ENCODE measurements at places on chromosomes 4 and X.

GRCh38 chr4:184850431-184851199 is 24.8 kb upstream of the ACSL1 start:
- no peak for DNase-seq

DNA sequence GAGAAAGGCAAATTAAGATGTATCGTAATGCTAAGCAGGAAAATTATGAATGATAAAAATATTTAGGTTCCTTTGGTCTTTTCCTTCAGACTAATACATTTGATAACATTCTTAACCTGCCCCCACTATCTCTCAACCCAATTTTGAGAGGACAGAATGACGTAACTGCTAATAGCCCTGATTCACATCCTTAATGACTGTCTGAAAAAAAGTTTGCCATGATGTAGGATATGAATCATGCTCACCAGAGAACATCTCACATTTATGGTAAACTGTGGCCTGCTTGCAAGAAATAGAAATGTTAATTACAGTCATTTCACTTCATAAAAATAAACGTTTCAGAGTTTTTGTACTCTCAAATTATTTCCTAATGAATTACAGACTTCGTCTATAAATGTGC is 128.0 kb upstream of the VEGFC start:
- no peak for DNase-seq

- DNase-seq: no peak
Observed at GRCh38 chrX:40004921-40005291, 92.9 kb downstream of the BCOR start.

- no peak for DNase-seq
Observed at GRCh38 chr4:4721636-4722035, 137.8 kb upstream of the MSX1 start.

- no peak for DNase-seq
Observed at GRCh38 chr4:26884486-26884988, 23.9 kb downstream of the STIM2 start.

GRCh38 chrX:10420134-10420533 is 200.3 kb downstream of the MID1 start:
- no peak for DNase-seq

DNA sequence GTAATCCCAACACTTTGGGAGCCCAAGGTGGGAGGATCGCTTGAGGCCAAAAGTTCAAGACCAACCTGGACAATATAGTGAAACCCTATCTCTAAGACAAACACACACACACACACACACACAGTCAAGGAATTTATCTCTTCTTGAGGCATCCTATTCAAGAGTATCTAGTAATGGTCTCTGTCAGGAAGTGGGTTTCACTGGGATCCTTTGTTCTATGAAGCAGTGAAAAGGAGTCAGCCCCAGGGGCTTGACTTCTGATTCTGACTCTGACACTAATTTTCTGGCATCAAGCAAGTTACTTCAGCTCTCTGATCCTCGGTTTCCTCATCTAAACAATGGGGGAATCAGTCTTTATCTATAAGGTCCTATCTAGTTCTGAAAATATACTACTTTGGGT is 34.8 kb downstream of the UTP14A start:
- DNase-seq: no peak

DNA sequence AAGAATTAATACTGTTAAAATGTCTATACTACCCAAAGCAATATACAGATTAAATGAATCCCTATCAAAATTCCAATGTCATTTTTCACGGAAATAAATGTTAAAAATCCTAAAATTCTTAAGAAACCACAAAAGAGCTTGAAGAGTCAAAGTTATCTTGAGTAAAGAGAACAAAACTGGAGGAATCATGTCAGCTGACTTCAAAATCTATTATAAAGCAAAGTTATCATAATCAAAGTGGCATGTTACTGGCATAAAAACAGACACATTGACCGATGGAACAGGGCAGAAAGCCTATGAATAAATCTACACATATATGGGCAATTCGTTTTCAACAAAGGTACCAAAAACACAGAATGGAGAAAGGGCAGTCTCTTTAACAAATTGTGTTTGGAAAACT is 579.0 kb downstream of the INPP4B start:
- no peak for DNase-seq

- no peak for DNase-seq
Observed at GRCh38 chrX:154548028-154548316, 552 bp downstream of the IKBKG start.

GRCh38 chrX:13894888-13895565 is 78.1 kb upstream of the GPM6B start:
- DNase-seq: no peak

DNA sequence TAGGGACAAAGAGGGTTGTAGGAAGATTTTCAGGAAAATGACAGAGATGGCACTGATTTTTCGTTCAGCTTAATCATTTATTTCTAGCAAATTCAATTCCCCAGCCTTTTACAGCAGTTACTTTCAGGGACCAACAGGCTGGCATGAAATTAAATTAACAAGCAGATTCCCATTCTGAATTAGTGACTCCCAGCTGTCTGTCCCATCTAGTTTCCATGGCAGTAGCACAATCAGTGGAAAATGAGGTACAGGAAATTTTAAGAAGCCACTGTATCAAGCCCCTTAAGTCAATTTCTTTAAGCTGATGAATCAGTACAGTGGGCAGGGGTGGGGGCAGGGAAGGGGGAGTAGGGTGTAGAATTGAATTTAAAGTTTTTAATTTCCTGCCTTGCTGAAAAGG is 121.1 kb upstream of the TEX13C start:
- DNase-seq: no peak

DNA sequence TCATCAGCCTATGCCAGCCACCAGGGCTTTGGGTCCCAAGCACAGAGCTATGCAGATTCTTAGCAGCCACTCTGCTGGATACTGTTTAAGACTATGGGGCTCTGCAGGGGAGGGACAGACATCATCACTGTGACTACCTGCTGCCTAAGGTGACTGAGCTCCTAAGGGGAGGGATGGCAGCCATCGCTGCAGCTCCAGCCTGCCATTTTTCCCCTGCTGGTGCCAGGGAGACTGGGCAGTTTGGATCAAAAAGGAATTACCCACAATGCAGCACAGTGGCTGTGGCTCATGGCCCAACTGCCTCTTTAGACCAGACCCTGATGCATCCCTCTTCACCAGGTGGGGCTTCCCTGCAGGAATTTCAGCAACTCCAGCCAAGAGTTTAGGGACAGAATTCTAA is 28.6 kb upstream of the INPP4B start:
- no peak for DNase-seq

GRCh38 chr4:8700531-8700930 is 108.0 kb downstream of the CPZ start:
- no peak for DNase-seq

DNA sequence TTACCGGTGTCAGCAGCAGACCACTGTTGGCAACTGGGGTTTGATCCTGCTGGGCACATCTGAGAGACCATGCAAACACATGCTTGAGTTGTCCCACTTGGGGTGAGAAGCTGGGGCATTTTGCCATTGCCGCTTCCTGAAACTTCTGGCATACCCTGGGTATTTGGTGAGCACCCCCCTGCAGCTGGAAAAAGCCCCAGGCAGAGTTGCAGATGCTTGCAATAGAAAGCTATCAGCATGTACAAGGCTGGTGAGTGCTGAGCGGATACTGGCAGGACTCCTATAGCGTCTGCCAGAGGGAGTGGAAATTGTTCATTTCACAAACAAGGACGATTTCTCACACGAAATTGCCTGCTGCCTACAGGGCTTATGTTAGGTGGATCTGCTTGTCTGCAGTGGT is 32.3 kb downstream of the SUPT20HL1 start:
- no peak for DNase-seq

DNA sequence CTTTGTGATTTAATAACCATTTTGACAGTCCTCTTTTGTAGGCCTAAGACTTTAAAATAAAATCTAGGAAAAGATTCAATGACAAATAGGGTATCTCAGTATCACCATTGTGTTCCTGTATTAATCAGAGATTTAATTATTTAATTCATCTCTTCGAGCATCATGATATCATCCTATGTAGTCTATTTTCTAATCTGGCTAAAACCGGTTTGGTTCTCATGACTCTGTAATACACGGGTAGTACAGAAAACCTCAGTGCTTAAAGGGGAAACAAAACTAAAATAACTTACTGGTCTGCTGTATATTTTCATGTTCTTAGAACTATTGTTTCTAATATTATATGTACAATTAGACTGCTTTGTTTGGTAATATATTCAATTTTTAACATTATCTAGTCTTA is 23.7 kb upstream of the FBXW7 start:
- no peak for DNase-seq

DNA sequence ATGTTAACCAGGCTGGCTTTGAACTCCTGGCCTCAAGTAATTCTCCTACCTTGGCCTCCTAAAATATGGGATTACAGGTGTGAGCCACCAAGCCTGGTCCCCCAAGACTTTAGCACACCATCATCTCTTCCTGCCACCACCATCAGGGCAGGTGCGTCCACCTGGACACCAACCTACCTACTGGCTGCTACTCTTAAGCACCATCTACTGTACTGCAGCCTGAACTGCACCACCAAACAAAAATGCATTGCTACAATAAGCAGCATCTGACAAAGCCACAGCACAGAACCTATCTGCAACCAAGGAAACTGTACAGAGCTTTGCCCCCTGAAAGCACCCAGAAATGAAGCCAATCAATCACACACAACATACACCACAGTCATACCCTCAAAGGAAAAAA is 139.7 kb downstream of the EFHC2 start:
- no peak for DNase-seq
